Midbrain (tissue), 1 donor: ENCODE measurements at places on chromosomes 1 and 21.

- no peak for DNase-seq
Measured at GRCh38 chr1:230502306-230502705, 76.2 kb upstream of the PGBD5 start.

- no peak for DNase-seq
Measured at GRCh38 chr1:200724064-200724463, 14.6 kb upstream of the CAMSAP2 start.

GRCh38 chr1:84847253-84848250 lies 45.5 kb downstream of the LPAR3 start:
- peak; percentile 31 for DNase-seq

DNA sequence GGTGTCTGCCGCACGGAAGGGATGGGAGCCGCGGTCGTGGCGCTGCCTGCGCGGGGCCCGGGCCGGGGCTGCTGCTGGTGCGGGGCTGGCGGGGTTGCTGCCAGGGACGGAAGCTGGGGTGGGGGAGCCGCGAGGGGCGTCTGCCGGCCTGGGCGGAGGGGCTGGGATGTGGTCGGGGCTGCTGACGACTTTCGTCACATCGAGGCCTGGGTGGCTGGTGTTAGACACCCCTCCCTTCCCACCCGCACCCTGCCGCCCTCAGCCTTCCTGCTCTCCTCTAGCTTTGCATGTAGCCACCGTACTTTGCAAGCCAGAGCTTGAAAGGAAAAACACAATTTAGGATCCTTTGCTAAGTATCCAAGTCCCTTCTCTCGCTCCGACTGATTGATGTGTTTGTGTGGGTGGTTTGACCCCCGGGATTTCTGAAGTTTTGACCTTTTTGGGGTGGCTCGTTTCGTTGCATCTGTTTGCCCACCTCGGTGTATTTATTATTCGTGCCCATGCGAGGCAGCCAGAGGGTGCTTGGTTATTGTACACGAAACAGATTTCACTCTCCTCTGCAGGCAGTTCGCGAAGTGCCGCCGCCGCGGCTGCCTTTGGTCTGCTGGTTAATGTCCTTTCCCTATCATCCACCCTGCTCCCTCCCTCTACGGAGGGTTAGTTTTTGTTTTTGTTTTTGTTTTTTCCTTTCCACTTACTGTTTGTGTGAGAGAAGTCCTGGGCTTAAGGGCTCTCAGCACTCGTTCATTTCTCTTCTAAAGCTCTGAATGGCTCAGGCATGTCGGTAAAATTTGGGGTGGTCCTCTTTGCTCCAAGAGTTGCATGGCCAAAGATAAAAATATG lies 868 bp downstream of the C1orf21 start:
- peak; percentile 54 for DNase-seq

DNA sequence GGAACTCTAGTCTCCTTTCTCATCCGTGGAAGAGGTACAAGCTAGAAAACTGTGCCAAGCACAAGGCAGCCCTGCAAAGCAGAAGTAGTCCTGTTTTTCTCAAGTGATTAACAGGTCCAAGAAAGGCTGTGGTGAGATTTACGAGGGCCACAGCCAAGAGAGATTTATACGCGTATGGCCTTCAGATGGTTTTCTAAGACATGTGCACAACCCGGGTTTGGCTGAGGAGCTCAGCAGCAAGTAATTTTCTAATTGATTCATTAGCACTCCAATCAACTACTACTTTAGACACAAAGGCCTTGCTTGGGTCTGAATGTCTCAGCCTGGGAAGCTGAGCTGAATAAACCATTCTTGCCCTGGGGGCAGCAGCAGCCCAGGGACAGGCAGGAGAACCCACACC lies 55.8 kb downstream of the SSBP3 start:
- peak; percentile 13 for DNase-seq

DNA sequence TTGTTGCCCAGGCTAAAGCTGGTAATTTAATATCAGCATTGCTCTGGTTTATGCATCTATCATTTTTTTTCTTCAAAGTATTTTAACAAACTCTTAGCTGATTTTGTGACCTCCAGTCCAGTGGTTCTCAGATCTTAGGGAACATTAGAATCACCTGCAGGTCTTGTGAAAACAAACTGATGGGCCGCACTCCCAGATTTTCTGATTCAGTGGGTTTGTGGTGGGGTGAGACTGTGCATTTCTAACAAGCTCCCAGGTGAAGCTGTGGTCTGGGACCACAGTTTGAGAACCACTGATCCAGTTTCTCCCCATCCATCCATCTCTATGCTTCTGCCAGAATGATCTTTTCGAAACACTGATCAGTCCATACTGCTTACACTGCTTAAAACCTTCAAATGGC lies 305.7 kb upstream of the USP24 start:
- no peak for DNase-seq

- no peak for DNase-seq
Measured at GRCh38 chr1:8660411-8660828, 157.0 kb downstream of the RERE start.

DNA sequence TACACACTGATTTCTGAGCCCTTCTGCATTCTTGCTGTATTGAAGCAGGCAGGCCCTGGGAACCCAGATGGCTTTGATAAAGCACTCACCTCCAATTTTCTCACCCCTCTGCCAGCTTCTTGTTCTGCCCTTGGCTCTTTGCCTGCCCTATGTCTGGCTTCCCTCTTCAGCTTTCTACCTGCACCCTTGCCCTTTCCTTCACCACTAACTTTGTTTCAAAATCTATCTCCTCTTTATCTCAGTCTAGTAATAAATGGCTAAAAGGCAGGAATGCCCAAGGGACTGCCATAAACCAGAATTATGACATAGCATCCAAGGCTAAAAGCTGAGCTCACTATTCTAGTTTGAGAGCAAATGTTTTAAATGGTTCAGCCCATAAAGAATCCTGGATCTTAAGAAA lies 178.7 kb downstream of the TNR start:
- no peak for DNase-seq

GRCh38 chr1:80384083-80384830 lies 1377.7 kb upstream of the ADGRL4 start:
- DNase-seq: no peak

GRCh38 chr1:211833174-211833820 lies 2.7 kb upstream of the LPGAT1 start:
- DNase-seq: no peak

DNA sequence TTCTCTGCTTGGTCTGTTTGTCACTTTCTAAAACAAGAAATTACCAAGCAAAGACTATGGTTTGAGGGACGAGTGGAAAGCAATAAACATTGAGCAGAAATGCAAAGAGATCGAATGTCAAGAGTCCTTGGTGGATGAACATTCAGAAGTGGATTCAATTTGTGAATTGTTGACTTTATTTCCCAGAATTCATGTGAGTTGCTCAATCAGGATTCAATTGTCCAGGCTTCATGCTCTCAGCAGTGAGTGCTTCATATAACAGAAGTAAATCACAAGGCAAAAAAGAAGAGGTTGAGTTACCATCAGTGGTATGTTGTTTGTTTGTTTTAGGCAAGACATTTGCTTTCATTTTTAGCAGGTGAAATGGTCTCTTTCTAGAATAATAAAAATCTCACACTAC lies 31.9 kb downstream of the NGF start:
- DNase-seq: no peak

DNA sequence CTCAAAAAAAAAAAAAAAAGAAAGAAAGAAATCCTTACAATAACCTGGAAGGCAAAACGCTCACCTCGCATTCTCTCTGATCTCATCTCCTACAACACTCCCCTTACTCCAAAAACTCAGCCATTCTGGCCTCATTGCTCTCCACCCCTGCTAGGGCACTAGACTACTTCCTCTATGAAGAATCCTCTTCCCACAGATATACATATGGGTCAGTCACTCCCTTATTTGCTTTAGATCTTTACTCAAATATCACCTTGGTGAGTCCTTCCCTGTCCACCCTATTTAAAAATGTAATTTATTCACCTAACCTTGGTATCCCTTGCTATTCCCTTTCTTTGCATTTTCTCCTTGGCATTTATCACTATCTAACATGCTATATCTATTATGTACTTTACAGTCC lies 24.6 kb upstream of the KIF1B start:
- DNase-seq: no peak
